Brain (organoid and tissue), 16 donors: ENCODE measurements at places on chromosomes 1 and 21. TPM values are rescaled to one million over a fixed set of nuclear protein-coding genes. Genes with fewer than 3 reads are reported as not detected.

Gene OR2T3
- polyA plus RNA-seq, result not detected

Gene DENND2D
- polyA plus RNA-seq, result 6.1 TPM

Gene CDCA8
- polyA plus RNA-seq, result 48.1 TPM

Gene AIM2
- 0.80 TPM for polyA plus RNA-seq

Gene ZFYVE9
- 13.7 TPM for polyA plus RNA-seq

Gene RAB7B
- polyA plus RNA-seq, result 1.2 TPM

Gene TMPRSS15
- polyA plus RNA-seq, result not detected

Gene CATSPERE
- 0.25 TPM for polyA plus RNA-seq

Gene CFHR3
- polyA plus RNA-seq, result not detected

Gene ACTA1
- 0.88 TPM for polyA plus RNA-seq

Gene HSPA6
- polyA plus RNA-seq, result 0.39 TPM

Gene LAMB3
- polyA plus RNA-seq, result 1.7 TPM

Gene HOOK1
- 3.7 TPM for polyA plus RNA-seq

Gene RHD
- not detected for polyA plus RNA-seq

Gene BRINP3
- 3.8 TPM for polyA plus RNA-seq

Gene CRYAA
- not detected for polyA plus RNA-seq

Gene ETNK2
- 27.1 TPM for polyA plus RNA-seq

Gene SERPINC1
- 0.22 TPM for polyA plus RNA-seq

Gene SOX13
- 70.2 TPM for polyA plus RNA-seq

Gene CYYR1
- polyA plus RNA-seq, result 3.0 TPM

Gene KCNE2
- not detected for polyA plus RNA-seq

Gene CD1B
- polyA plus RNA-seq, result not detected

Gene CPT2
- polyA plus RNA-seq, result 21.5 TPM

Gene FBXO42
- 27.0 TPM for polyA plus RNA-seq

Gene ACTN2
- 7.3 TPM for polyA plus RNA-seq

Gene DENND2C
- 0.22 TPM for polyA plus RNA-seq

Gene KLF17
- polyA plus RNA-seq, result not detected

Gene ITLN1
- not detected for polyA plus RNA-seq

Gene TNFAIP8L2
- 1.7 TPM for polyA plus RNA-seq

Gene DDX59
- 14.8 TPM for polyA plus RNA-seq

Gene TIE1
- polyA plus RNA-seq, result 13.7 TPM

Gene EFHD2
- polyA plus RNA-seq, result 109 TPM

Gene BTBD8
- polyA plus RNA-seq, result 2.6 TPM

Gene SLC27A3
- polyA plus RNA-seq, result 43.3 TPM

Gene C1QTNF12
- polyA plus RNA-seq, result 1.4 TPM

Gene MRPS21
- 95.8 TPM for polyA plus RNA-seq

Gene NBL1
- 206 TPM for polyA plus RNA-seq

Gene TINAGL1
- 9.7 TPM for polyA plus RNA-seq

Gene PLEKHM2
- polyA plus RNA-seq, result 91.6 TPM

Gene ACADM
- polyA plus RNA-seq, result 29.1 TPM

Gene NCSTN
- 103 TPM for polyA plus RNA-seq

Gene KLHL20
- polyA plus RNA-seq, result 9.7 TPM
